ENCODE measurements at places on chromosomes 16 and 17.

DNA sequence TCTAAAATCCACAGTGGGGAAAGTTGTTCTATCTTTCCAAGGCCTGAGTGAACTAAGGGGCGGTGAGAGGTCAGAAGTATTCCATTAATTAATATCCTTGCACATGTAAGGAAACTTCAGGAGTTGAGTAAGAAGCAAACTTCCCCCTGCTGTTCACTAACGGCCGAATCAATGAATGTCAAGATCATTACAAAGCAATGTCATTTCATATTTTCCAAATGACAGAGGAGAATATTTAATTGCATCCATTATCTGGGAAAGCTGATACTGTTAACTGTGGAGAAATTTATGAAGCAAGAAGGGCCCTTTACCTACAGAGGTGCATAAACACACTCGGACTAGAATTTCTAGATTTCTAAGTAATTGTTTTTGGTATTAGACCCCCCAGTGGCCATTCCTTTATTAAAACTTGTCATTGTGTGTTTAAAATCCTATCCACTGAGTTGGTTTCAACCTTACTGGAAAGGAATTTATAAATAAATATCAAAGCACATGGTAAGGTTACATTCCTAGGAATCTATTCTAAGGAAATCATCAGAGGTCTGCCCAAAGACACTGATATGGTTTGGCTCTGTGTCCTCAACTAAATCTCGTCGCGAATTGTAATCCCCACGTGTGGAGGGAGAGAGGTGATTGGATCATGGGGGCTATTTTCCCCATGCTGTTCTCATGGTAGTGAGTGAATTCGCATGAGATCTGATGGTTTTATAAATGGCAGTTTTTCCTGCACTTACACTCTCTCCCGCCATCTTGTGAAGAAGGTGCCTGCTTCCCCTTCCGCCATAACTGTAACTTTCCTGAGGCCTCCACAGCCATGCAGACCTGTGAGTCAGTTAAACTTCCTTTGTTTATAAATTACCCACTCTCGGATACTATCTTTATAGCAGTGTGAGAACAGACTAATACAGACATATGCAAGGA lies 20.4 kb upstream of the SMURF2 start:
- DNase-seq: no peak

GRCh38 chr17:79053251-79053925 lies 21.2 kb upstream of the ENGASE start:
- DNase-seq: no peak

- no peak for DNase-seq
Observed at GRCh38 chr16:66131156-66131807, 235.2 kb upstream of the CDH5 start.

- DNase-seq: no peak
Observed at GRCh38 chr16:87319011-87319410, 1.8 kb upstream of the C16orf95 start.

- no peak for DNase-seq
Observed at GRCh38 chr16:88968589-88969280, 8.3 kb downstream of the CBFA2T3 start.

DNA sequence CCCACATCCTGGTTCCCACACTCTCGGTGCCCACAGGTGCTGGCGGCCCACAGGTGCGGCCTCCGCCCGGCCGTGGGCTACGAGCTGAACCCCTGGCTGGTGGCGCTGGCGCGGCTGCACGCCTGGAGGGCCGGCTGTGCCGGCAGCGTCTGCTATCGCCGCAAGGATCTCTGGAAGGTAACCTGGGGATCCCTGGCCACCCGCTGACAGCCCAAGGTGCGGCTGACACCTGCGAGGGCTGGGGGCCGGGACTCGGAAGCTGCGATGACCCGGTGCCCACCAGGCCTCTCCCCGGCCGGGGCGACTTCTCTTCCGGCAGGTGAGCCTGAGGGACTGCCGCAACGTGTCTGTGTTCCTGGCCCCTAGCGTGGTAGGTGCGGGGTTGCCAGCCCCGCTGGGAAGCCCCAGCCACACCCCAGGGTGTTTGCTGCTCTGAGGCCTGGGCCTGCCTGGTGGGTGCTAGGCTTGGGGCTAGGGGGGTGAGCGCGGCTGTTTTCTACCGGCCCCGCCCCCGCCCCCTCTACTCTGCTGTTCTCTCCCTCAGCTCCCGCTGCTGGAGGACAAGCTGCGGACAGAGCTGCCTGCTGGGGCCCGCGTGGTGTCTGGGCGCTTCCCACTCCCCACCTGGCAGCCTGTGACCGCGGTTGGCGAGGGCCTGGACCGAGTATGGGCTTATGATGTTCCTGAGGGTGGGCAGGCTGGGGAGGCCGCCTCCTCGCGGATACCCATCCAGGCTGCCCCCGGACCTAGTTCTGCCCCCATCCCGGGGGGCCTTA lies 1.0 kb downstream of the ANTKMT start:
- DNase-seq: no peak

DNA sequence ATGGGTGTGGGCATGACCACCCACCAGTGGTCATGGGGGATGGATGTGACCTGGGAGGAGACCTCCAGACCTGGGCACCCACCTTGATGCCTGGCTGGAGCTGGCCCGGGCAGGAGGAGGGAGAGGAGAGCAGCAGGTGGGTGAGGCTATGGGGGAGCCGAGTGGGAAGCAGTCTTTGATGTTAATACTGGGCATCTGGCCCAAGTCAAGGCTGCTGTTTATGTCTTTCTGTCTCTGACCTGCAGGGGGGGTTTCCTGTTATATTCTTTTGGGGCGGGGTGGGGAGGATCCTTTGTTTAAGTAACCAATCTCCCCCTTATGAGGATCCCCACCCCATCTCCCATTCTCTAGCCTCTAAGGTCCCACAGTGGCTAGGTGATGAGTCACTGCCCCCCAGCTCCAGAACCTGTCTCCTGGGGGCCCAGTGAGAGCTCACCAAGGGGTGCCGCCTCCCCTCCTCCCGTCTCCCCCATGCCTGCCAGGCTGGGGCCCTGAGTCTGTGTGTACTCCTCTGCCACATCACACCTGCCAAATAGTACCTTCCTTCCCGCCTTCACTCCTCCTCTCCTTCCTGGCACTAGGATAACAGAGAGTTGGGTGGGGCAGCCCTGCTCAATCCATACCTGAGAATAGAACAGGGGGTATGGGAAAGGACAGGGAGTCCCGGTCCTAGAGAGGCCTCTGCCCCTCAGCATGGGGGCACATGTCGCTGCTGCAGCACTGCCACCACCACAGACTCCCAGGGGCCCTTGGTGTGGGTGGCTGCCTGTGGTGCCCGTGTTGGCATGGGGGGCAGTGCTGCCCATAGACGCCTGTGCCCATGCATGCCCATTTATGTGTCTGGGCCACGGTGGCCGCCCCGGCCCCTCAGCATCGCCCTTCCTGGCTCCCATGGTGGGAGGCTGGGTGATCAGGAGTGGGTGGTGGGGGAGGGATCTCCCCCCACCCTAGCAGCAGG lies 7.3 kb downstream of the THRA start:
- DNase-seq: no peak

Data from thymus (tissue), 14 donors.